Stimulated activated CD4-positive, alpha-beta T cell treated with anti-CD3 and anti-CD28 coated beads, Interleukin-15, amount 100 ng/mL, for 1 hour (primary cell): ENCODE measurements at places on chromosomes 3 and 15.
A peak's percentile ranks its signal among the peaks of the same experiment; 100 is the strongest.

DNA sequence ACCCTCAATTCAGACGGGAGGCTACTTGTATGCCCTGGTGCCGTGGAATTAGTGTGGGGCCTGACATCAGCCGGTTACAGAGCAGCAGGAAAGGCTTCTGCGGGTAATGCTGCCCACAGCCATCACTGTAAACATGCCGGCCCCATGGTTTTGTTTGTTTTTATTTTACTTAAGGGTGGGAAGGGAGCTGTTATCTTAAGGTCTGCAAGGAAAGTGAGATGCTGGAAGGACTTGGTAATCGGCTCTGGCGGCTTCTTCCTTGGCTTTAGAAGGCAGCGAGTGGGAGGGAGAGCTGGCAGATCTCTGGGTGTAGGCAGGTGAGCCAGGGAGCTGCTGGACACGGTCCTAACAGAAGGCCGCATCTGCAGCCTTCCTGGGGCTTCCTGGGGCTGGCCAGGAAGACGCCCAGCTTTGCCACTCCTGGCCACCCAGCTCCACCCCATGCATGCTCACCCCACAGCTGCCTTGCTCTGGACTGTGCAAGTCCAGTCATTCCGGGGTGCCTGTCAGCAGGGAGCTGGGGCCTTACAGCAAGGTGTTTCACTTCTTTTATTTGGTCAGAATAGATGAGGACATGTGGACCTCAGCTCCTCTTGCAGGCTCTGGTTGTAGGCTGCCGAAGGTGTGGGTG is 54.1 kb upstream of the FURIN start:
- no peak for DNase-seq

GRCh38 chr15:69795601-69796000 is 302.1 kb downstream of the TLE3 start:
- DNase-seq = no peak

GRCh38 chr3:57100046-57100695 is 39.7 kb downstream of the SPATA12 start:
- DNase-seq = peak; percentile 17

DNA sequence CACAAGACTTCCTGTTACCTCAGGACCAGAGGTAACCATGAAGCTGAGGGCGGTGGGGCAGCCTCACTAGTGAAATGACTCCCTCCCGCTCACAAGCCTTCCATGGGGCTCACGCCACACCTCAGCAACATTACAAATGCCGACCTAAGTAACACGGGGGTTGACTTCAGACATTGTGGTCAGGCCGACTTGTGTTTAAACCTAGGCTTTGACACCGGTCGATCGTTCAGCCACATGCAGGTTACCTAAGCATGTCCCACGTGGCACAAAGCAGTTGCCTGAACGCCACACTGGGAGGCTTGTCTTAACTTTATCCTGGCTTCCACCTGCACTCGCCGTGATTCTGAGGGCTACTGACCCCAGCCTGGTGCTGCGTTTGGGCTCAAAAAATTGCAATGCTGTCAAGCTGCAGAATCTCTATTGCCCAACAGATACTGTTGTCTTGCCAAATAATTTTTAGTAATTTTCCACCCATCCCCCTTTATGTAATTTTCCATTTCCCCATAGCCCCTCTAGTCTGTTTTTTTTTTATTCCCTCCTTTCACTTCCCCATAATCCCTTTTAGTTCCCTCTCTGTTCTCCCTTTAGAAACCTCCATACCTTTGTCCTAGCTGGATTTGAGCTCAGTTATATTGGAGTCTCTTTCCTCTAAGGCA is 158.6 kb upstream of the RGMA start:
- no peak for DNase-seq

DNA sequence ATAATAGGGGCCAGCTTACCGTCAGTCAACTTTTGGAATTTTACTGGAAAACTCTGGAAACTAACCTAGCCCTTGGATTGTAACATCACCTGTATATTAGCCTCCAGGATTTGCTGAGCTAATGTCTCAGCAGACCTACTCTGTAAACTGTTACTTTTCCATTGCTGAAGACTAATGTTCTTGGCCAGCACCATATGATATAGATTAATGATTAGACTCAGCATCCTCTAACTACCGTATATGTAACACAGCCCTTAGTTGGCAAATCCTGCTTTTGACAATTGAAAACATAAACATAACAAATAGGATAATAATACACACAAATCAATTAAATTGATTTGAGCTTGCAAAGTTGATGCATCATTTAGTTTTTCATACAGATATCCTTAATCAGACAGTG is 26.6 kb upstream of the GBE1 start:
- no peak for DNase-seq

DNA sequence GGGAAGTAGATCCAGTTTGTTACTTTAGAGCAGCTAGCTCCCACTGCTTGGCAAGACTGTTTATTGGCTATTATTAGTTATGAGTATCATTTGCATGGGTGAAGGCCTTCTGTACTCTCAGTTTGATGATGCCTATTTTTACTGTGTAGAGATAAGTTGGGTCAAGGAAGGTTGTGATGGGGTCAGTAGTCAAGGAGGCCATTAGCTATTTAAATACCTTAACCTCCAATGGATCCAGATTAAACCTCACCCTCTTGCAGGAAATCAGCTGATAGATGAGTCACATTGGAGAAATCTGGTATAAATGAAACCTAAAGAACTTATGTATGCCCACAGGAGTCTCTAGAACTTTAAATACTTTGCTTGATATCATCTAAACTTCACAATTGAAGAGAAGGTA is 45.0 kb downstream of the THBS1 start:
- DNase-seq = no peak

DNA sequence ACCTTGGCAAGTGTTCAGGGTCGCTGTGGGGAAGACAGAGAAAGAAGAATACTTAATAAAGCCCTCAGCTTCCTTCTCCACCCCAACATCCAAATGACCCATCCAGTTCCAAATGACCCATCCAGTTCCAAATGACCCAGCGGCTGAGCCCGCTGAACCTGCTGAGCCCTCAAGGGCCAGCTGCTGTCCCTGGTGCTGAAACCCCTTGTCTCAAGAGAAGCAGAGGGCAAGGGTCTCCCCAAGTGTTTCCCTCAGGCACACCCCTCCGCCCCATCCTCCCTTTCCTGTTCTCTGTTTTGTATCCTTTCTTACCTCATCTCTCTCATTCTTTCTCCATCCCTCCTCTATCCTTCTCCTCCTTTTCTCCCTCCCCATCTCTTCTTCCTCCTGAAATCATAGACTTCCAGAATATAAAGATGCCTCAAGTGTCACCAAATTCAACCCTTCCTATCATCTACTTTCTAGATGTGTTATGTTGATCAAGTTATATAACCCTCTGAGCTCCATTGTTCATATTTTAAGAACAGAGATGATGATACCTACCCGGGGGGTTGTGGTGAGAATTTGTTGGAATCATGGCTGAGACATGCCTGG is 29.0 kb downstream of the CCDC33 start:
- no peak for DNase-seq

DNA sequence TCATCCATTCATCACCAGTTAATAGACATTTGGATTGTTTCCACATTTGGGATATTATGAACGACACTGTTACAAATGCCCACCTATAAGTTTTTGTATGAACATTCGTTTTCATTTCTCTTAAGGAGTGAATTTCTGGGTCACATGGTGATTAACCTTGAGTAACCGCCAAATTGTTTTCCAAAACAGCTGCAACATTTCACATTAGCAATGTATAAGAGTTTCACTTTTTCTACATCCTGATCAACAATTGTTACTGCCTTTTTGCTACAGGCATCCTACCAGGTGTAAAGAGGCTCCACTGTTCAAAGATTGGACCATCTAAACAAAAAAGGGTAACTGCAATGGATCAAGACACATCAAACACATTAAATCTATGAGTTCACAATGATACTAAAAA is 52.0 kb downstream of the CPEB1 start:
- no peak for DNase-seq

- DNase-seq = no peak
Observed at GRCh38 chr3:156474560-156475389, 80.1 kb downstream of the SSR3 start.

DNA sequence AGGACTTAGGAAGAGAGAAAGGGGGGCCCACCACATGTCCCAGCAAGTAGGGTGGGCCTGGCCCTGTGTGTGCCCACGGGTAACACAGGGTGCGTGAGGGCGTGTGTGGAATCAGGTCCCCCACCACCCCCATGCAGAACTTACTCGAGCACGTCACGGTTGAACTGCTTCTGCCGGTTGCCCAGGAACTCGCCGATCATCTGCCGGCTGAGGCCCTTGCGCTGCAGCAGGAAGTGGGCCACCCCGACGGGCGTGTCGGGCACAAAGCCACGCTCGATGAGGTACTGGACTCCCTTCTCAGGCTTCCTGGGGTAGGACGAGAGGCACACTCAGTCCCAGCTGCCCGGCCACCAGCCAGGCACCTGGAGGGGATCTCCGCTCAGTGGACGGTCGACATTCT is 83.1 kb upstream of the RPL32 start:
- no peak for DNase-seq

GRCh38 chr3:187919048-187919447 is 173.8 kb upstream of the BCL6 start:
- no peak for DNase-seq

- no peak for DNase-seq
Observed at GRCh38 chr3:178845420-178846118, 226.0 kb downstream of the ZMAT3 start.

DNA sequence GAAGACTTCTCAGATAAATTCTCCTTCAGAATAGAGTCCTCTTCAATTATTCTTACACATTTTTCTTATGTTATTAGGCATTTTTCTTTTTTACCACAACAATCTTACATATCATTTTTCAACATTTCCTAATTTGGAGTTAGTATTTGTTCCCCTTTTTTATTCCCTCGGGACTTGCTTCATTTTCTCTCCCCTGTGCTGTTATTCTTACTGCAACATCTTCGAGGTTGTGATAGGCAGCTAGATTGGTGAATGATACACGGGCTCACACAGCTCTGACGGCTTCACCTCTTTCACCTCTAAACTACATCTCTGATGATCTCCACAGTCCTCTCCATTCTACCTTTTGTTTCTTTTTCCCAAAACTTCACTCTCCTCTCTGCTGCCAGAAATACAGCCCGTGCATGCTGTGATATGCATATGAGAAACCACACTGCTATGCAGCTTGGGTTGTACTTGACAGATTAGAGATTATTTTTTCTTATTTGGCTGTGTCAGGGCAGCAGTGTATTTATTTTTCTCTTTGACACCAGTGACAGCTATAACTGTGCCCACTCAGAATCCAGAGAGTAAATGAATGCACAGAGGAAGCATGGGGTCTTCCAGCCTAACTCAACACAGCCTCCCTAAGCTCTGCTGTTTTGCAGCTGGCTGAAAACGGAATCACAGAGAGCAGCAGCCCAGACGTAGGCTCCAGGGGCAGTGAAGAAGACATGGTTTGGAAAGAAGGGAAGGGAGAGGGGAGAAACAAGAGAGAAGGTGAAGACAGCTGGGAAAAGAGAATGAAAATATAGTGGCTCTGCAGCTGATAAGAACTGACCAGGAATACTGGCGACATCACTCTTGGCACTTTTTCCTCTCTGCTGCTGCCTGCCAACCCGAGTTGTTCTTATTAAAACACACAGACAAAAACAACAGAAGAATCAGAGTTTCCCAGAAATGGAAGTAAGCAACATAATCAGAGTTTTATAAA is 61.8 kb downstream of the SLC9A9 start:
- no peak for DNase-seq

DNA sequence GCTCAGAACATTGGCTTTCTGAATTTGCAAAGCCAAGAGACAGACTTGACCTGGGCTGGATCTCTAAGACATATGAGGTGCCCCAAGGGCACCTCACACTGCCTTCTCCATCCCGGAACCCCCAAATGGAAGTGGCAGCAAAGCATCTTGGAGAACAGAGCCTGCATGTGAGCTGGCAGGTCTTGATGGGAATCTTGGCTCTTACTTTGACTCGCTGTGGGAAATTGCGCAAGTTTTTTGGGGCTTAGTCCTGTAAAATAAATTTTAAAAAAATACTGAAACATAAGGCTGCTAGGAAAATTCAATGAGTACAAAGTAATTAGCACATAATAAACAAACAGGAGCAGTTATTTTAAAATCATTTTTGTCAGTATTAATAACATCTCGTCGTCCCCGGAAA is 13.7 kb upstream of the SEC22A start:
- DNase-seq = no peak

DNA sequence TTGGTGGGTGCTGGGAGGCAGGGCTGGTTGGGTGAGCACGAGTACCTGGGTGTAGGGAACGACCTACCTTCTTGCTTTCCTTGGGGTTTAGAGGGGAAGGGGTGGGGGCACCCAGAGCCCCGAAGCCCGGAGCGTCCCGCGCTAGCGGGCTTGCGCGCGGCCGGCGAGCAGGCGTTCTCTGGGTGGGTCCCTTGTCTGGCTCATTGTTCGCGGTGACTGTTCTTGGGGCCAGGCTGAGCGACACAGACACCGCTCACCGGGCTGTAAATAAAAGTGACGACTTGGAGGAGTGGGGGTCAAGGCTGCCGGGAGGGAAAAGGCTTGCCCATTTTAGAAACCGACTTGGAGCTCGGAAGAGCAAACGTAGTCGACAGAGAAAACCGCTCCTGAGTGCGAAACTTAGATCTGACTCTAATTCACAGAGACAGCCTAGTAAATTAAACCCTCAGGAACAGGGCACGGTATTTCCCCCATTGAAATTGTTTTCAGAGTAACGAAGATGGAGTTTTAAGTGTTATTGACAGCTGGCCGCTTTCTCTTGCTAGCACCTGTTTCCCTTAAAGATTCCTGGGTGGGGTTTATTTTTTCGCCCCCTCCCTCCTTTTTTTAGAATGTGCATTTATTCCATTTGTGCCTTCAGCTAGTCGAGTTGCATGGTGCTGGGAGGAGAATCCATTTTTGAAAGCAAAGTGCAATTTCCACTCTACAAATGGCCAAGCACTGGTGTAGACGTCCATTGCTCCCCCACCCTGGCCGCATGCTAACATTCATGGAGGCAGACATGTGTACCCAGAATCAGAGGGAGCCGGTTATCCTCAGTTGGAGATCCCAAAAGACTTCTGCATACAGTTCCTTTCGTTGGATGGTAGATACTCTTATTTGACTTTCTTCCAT is 532.1 kb upstream of the SEMA6D start:
- DNase-seq = no peak

DNA sequence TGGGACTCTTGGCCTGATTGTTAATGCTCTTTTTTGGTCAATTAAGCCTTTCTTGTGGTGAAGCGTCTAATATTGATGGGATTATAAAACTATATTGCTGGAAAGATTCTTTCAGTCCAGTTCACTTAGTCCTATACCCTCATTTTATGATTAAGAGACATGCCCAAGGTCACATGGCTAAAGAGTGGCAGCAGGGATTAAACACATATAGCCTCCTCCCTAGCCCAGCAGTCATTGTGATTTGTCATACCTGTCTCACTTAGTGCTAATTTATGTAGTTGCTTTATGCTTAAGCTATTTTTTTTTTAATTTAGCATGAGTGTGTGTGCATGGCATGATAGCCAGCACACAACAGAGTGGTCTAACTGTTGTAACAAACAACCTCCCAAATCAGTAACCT is 9.5 kb downstream of the PARP14 start:
- no peak for DNase-seq

- no peak for DNase-seq
Observed at GRCh38 chr3:113436809-113437208, 4.5 kb downstream of the CFAP44 start.

GRCh38 chr3:55091381-55092225 is 163.7 kb upstream of the LRTM1 start:
- no peak for DNase-seq

GRCh38 chr3:59979542-59979941 is 929.7 kb upstream of the CFAP20DC start:
- DNase-seq = no peak

- no peak for DNase-seq
Observed at GRCh38 chr3:39260957-39261356, 18.9 kb downstream of the CX3CR1 start.

GRCh38 chr3:139548801-139549200 is 9.3 kb upstream of the RBP1 start:
- no peak for DNase-seq
